ENCODE measurements at places on chromosomes 6 and 20. TPM values are rescaled to one million over a fixed set of nuclear protein-coding genes. Genes with fewer than 3 reads are reported as not detected.

The ZNF512B gene
- 8.3 TPM for total RNA-seq

DNA sequence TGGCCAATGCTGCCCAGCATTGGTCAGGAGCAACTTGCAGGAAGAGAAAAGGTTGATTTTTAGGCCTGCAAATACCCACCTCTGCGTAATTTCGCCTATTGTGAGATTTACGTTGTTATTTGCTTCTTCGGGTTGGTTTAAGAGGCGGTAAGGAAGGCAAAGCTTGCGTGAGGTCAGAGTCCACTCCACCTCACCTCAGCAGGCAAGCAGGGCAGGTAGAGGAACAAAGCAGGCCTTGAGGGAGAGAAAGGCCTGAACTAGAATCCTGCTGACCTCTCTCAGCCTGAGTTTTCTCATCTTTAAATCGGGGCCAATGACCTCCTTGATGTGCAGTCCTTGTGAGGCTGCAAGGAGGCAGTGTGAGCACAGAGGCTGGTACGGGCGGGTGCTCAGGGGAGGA is 239.1 kb downstream of the CDC5L start:
- DNase-seq, result no peak

The KIF6 gene
- total RNA-seq, result not detected

The MLN gene
- total RNA-seq, result not detected

GRCh38 chr6:15017261-15017660 is 228.6 kb upstream of the JARID2 start:
- no peak for DNase-seq

DNA sequence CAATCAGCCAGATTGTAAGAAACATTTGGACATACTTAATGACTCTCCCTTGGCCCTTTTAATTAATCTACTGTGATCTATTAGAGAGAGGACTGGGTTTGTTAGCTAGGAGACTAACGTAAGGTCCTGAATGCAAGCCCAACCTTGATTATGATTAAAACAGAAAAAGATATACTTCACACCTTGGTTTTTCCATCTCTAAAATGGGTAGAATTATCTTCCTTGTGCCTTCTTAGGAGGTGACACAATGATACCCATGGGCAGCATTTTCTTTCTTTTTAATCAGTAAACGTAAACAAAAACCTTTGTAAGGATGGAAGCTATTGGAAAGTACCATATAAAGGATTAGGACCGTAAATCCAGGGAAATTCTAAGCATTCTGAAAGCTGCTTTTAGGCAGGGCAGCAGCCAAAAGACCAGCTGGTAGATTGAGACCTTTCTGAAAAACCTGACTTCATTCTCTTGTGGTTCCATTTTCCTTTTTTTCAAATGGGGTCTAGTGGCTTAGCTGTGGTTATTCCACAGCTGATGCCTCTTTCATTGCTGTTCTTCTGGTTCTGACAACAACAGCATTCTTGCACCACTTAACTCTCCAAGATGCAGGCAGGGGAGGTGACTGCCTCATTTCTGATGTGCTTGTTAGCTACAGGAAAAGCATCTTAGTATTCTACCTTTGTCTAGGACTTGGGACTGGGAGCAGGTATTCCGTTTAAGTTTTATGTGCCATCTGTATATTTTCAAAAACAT is 27.4 kb downstream of the RREB1 start:
- DNase-seq, result no peak

DNA sequence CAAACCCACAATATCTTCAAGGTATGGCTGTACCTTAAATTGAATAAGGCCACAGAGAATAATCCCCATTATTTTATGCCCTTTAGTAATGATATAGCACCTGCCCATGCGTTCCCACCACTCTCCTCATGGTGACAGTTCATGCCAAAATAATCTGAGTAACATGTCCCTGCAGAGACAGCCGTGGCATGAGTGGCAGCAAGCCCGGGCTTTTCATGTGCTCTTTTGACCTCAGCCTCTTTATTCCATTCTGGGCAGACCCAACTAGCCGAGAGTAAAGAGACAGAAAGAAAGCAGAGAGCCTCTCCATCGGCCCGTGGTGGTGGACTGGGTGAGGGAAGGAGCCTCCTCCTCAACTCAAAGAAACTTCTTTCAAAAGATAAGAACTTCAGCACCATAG is 19.9 kb upstream of the POPDC3 start:
- DNase-seq, result no peak

- no peak for DNase-seq
These were observed 4.0 kb downstream of the DSP start for GRCh38 chr6:7545316-7546019.

- DNase-seq, result no peak
These were observed 32.7 kb downstream of the OGFRL1 start for GRCh38 chr6:71321314-71321713.

DNA sequence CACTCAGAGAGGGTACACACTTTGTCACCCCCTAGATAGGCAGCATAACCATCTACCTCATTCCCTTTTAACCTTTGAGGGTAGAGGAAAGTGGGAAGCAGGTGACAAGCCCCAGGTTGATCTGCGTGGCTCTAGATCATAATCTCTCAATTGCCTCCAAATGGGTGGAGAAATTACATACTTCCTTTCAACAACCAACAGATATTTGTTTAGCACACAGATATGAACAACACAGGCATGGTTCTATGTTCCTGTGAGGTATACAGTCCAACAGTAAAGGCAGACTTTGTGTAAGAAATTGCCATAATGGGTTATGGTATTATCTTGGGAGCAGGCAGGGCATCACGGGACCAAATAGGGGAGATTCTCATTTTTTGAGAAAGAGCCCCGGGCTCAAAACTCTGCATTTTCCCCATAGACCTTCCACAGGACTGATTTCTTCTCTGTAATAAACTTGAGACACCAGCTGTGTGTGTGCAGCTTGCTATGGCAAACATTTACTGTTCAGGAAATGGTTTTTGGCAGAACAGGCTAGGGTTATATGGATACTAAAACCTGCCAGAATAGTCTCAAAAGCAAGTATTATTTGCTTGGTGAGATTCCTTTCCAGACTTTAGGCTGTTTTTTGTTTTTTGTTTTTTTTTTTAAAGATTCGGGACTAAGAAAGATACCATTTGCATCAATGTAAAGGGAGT is 126.2 kb downstream of the CD164 start:
- no peak for DNase-seq

- DNase-seq, result no peak
These were observed 2.9 kb upstream of the EPM2A start for GRCh38 chr6:145738265-145738664.

DNA sequence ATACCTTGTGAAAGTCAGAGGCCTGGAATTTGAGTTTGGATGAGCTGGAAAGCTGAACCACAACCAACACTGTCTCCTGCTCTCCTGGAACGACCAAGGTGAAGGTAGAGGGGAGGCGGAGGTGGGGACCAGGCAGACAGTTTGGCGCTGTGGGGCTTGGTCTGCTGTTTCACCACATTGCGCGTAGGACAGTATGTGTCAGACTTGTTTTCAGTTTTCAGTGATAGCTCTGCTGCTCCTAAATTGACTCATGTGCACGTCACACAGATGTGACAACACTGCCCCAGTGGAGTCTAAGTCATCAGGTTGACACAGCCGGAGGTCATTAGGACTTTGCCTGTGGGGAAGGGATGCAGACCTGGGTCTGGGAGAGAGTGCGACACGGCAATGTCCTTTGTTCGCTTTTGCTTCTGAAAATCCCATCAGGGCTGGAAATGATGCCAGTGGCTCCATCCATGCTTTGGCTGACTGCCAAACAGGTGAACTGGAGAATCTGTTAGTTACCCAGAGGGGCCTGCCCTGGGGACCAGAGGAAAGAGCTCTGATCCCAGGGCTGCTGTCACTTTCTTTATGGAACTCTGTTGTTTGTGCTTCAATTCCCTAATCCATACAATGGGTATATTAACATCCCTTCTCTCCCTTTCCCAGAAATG is 255.5 kb downstream of the CDC5L start:
- no peak for DNase-seq

- DNase-seq, result peak; percentile 30
These were observed 103.5 kb downstream of the GJA10 start for GRCh38 chr6:89997456-89998445.

The VGLL2 gene
- not detected for total RNA-seq

DNA sequence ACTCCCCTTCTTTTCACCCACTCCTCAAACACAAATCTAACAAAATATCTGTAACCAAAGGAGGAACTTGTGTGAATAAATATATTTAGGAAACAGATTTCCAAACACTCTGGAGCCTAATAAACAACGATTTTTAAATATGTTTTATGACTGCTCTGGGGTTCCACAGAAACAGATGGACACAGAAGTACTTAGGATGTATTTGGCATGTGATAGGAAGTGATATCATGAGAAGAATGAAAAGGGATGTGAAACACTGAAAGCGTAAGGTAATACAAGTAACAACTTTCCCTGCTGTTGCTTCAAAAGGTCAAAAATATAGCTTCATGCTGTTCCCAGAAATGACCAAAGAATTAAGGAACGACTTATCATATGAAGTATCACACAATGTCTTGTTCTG is 26.1 kb upstream of the ENPP1 start:
- no peak for DNase-seq

- DNase-seq, result no peak
These were observed 891.4 kb downstream of the TFAP2A start for GRCh38 chr6:9523462-9523861.

GRCh38 chr6:19873031-19873430 is 35.9 kb downstream of the ID4 start:
- no peak for DNase-seq

The HLA-DRB1 gene
- total RNA-seq, result 94.8 TPM

The SLCO4A1 gene
- total RNA-seq, result 24.3 TPM

- no peak for DNase-seq
These were observed 38.0 kb downstream of the CITED2 start for GRCh38 chr6:139336488-139336887.

The GMPR gene
- total RNA-seq, result 14.0 TPM

Data from tibial nerve (tissue), 4 donors.